Bronchial epithelial cell (primary cell): ENCODE measurements at places on chromosomes 5 and 9. TPM values are rescaled to one million over a fixed set of nuclear protein-coding genes. Genes with fewer than 3 reads are reported as not detected.

LCN15 gene
- not detected in 2 replicates for total RNA-seq

- peak; percentile 95 for DNase-seq
Measured at GRCh38 chr9:85940832-85941621, at the start of gene NAA35. Gene NAA35, plus strand, starts transcription at chr9:85941146. Its CDS starts 1,014 bp downstream, at chr9:85942160.

- no peak for DNase-seq
Measured at GRCh38 chr5:59421986-59422941, 471.3 kb downstream of the PDE4D start.

DNA sequence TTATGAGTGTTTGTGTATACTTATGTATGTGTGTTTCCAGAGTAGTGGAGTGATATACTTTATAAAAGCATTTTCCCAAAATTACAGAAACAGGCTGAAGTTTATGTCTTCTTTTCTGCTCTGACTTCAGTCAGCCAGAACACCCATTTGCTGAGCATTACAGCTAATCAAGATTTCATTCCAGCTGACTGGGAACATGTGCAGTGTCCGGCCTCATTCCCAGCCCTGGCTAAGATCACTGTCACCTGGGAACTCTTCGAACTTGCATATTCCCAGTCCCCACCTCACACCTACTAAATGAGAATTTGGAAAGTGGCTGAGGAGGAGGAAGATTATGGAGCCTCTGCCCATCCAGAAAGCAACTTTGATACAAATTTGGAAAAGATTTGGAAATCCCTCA is 90.8 kb upstream of the PRRC1 start:
- DNase-seq = no peak

GRCh38 chr5:31680528-31680927 is 41.6 kb downstream of the PDZD2 start:
- no peak for DNase-seq

DNA sequence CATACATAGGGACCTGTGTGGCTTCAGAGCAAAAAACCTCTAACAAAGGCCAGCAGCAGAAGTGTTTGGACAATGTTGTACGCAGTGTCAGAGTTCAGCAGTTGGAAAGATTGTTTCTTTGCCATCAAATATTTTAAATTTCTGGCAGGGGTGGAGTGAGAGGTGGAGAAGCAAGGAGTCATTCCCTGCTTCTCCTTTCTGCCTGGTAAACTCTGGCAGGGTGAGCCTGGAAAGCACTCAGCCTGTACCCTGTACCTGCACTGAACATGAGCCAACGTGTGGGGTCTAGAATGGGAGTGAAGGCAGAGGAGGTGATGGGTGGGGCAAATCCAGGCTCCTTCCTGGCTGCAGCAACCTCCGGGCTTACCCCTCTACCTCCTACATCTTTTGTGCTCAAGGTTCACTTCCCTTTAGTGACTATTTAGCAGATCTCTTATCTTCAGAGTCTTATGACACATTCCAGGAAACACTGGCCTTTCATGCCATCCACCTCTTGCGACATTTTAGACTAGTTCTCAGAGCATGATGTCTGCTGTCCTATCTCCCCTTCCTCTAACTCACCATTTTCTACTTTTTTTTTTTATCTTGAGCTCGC is 445.0 kb upstream of the PIK3R1 start:
- DNase-seq = peak; percentile 49

DNA sequence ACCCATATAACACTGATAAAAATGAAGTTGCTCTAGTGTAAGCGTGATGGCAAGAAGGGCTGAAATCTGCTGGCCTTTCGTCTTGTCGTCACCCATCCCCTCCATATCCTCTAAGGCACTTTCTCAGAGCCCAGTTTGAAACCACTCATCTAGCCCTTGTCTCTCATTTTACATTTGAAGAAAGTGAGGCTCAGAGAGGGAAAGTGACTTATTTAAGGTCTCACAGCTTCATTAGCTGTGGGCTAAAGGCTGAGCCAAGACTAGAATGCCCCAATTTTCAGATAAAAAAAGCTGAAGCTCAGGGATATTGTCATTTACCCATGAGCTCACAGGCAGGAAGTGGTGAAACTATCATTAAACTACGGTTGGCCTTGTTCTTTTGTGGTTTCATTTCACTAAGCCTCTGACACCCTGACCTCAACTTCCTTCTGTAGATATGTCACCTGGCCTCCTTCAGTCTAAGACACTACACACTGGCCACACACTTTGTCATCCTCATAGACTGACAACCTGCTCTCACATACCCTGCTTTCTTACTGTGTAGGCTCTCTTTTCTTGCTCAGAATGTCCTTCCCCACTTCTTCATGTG is 176.7 kb upstream of the DMAC1 start:
- no peak for DNase-seq

- no peak for DNase-seq
Measured at GRCh38 chr5:174733091-174733690, 8.8 kb downstream of the MSX2 start.

DNA sequence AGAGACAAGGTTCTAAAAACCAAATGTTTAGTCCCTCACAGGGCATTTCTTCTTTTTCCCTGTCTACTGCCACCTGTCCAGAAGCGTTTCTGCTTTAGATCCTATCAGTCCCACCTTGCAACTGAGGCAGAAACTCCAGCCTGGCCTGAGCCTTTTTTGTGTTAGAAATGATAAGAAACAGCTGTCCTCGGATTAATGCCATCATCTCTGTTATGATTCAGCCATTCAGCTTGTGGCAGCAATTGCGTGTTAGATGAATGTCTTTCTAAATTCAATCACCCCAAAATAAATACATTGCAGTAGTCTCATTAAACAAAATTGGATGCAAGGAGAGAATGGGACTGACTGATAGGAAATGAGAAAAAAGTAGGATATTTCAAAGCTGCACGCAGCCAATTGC is 28.3 kb upstream of the FRMPD1 start:
- DNase-seq = no peak

RANBP3L gene
- total RNA-seq = not detected in 2 replicates

FUT7 gene
- not detected in 2 replicates for total RNA-seq

DNA sequence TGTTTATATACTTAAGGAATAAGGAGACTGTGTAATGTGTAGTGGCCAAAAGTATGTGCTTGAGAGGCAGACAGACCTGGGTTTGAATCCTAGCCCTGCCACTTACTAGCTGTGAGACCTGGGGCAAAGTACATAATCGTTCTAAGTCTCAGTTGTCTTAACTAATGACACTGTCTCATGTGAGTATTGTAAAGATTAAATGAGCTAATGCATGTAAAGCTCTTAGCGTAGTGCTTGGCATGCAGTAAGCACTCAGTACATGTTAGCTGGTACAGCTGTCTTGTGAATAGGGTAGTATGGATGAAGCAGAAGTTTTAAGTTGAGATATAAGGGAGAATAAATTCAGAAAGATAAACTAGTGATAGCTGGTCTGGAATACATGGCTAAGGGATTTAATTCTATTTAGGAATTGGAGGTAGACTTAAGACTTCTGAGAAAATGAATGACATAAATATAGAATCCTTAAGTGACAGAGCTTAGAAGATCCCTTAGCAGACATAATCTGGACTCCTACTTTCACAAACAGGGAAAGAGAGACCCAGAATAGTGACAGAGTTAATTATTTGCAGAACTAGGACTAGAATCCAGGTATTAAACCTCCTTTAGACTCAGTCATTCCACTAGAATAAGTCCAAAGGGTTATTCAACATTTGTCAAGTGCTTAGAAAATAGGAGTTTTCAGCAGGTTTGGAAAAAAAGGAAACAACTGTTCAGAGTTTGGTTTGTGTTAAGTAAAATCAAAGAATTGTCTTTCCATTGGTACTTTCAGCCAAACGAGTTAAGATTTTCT is 13.1 kb downstream of the GPR21 start:
- no peak for DNase-seq

DNA sequence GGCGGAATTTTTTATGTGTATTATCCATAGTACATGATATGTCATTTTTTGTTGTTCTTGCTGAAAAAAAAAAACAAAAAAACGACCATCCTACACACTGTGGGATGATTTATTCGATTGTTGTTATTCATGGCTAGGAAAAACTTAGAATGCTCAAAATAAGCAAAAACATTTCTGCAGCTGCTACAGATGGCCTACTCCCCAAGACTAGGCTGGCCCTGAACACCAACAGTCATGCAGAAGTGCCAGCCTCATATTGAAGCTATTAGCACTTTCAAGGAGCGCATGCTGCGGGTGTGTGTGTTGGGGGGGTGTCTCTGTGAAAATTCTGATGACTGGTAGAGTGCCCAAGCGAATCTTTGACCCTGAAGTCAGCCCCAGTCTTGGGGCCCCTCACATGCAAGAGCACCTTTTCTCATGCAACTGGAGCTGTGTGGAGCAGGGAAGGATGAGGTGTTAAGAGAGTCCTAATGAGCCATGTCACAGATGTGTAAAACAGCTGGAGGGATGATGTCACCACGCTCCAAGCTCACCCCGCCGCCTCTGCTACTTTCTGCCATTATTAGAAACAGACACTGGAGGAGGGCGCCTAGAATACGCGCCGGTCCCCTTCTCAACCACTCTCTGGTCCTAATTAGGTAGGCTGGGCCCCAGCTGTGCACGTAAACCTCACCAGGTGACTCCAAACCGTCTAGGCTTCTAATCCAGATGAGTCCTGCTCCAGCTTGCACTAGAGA is 61.0 kb upstream of the SMIM23 start:
- DNase-seq = peak; percentile 4

DNA sequence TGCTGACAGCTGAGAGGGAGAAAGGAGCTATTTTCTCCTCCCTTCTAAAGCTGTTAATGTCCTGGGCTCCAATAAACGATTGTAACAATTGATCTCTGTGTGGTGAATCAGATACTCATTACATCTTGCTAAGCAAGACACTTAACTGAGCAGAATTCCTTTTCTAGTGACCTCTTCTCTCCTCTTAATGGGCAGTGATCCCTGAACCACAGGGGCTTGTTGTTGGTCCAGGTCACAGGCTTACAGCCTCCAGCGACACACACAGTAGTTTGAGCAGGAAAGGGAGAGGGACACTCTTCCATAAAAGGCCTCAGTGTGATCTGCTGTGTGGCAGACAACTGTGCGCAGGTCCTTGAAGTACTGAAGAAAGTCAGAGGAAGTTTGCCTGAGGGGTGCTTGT is 58.5 kb upstream of the MYO10 start:
- no peak for DNase-seq

DNA sequence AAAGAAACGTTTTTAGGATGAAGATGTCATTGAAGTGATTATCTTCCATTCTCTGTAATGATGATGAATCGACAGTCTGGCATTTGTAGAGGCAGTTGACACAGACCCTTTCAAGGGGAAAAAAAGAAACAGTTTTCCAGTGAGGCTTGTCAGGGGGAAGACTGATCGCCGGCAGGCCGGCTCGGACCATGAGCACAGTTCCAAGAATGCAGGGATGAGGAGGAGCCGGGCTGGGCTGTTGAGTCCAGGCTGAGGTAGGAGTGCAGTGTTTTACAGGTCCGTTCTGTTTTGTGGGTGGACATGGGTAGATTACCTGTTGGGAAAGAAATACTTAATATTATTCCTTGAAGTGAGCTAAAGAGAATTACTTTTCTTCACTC is 194.6 kb downstream of the AOPEP start:
- peak; percentile 71 for DNase-seq

- no peak for DNase-seq
Measured at GRCh38 chr9:136108648-136109266, 9.9 kb downstream of the TMEM250 start.

GRCh38 chr9:18350995-18351595 is 122.9 kb upstream of the ADAMTSL1 start:
- no peak for DNase-seq

TYRP1 gene
- not detected in 2 replicates for total RNA-seq

- DNase-seq = peak; percentile 15
Measured at GRCh38 chr9:7828334-7828733, 28.8 kb upstream of the DMAC1 start.

DNA sequence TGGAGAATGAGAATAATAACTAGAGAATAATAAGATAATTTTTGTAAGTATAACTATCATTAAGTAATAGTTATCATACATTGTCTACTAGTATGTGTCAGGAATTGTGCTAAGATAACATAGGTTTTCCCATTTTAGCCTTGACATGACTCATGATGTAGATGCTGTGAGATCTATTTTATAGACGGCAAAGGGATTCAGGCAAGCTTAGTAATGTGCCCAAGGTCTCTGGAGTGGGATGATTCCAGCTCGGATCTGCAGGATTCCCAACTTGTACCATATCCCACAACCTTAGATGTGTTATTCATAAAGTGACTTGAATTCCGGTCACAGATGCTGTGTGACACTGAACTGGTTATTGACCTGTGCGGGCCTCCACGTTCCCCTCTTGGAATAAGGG is 51.5 kb downstream of the IL31RA start:
- DNase-seq = peak; percentile 45

GRM6 gene
- not detected in 2 replicates for total RNA-seq

DNA sequence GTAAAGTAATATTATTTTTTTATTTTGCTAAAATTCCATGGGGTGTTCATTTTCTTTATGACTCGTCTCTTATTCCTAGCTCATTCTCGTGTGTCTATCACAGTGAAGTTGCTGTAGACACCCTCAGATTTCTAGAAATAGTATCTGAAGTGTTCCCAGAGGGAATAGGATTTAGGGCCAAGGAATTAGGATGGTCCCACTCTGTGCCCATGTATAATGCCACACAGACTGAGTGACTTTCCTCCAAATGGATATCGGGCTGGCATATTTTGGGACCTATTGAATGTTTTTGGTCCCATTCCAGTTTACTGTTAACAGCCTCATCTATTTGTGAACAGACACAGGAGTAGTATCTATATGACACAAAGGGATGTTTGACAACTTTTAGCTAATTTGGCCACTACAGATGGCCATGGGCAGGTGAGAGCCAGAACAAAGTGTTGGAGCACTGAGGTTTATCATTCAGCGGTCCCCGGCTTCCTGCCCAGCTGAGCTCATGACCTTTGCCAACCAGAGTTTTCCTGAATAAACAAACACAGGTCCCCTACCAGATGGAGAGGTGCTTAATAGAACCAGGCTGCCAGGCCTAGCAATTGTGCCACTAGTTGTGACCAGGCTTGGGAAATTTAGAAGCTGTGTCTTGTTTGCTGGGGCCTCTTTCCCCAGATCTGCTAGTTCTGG is 46.9 kb downstream of the MAP1B start:
- DNase-seq = no peak

DNA sequence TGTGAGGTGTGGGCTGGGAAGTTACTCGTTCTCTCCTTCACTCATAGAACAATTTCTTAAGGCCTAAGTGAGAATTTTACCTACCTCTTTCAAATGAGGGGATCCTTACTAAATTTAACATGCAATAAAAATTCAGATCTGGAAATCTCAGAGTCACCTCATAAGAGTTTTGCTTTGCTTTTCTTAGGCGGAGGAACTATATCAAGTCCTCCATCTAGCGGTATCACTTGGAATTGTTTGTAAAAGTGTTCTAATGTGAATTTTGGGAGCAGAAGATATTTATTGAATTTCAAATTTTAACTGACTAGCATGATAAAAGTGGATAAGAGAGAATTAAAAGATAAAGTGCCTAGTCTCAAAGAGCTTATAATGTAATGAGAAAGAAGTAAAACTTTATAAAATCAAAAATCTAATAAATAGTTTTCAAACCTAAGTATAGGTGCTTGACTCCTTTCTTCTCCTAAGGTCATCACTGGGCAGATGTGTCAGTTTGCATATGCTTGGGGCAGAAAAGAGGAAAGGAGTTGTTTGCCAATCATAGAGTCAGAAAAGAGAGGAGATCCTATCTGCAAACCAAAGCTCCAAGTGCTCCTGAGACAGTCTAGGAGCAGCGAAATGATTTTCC is 145.7 kb upstream of the DAB2 start:
- DNase-seq = peak; percentile 39
